ENCODE measurements at places on chromosomes 3 and 15.

DNA sequence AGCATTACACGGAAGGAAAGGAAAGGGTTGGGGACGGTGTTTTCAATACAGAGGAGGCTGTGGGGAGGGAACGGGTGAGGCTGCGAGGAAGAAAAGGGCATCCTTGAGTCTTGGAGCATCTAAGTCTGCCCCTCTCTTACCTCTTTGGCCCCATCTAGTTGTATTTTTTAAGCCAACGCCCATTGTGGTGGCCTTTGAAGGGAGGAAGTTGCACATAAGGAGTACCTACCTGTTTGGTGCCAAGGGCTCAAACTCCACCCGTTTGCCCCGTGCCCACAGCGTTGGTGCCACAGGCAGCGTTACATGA lies 146.1 kb upstream of the UMPS start:
- H3K36me3 ChIP-seq = no peaks in the 10 kb centered on the region

GRCh38 chr3:168807448-168807847 lies 711.7 kb upstream of the GOLIM4 start:
- no peak overlapping the region for H3K4me3 ChIP-seq
- no peak overlapping the region for H3K27ac ChIP-seq
- DNase-seq = no peak

GRCh38 chr3:18648159-18648558 lies 223.0 kb upstream of the SATB1 start:
- no peaks in the 10 kb centered on the region for H3K4me1 ChIP-seq
- H3K36me3 ChIP-seq = no peaks in the 10 kb centered on the region
- no peak overlapping the region for H3K4me3 ChIP-seq
- H3K27me3 ChIP-seq = no peaks in the 10 kb centered on the region
- H3K27ac ChIP-seq = no peak overlapping the region

GRCh38 chr3:33883538-33883950 lies 85.1 kb downstream of the PDCD6IP start:
- no peak for DNase-seq
- no peaks in the 10 kb centered on the region for H3K4me1 ChIP-seq
- H3K4me3 ChIP-seq = peak overlapping the region; percentile 4
- no peaks in the 10 kb centered on the region for H3K36me3 ChIP-seq
- H3K27ac ChIP-seq = no peak overlapping the region

GRCh38 chr3:52986049-52986448 lies 59.8 kb downstream of the SFMBT1 start:
- H3K27ac ChIP-seq = no peak overlapping the region
- no peaks in the 10 kb centered on the region for H3K36me3 ChIP-seq
- H3K4me3 ChIP-seq = no peak overlapping the region

- H3K27ac ChIP-seq = no peak overlapping the region
- H3K36me3 ChIP-seq = no peaks in the 10 kb centered on the region
- H3K4me1 ChIP-seq = no peaks in the 10 kb centered on the region
- no peak overlapping the region for H3K4me3 ChIP-seq
- no peaks in the 10 kb centered on the region for H3K27me3 ChIP-seq
- DNase-seq = no peak
Observed at GRCh38 chr3:27165321-27165721, 203.9 kb downstream of the NEK10 start.

DNA sequence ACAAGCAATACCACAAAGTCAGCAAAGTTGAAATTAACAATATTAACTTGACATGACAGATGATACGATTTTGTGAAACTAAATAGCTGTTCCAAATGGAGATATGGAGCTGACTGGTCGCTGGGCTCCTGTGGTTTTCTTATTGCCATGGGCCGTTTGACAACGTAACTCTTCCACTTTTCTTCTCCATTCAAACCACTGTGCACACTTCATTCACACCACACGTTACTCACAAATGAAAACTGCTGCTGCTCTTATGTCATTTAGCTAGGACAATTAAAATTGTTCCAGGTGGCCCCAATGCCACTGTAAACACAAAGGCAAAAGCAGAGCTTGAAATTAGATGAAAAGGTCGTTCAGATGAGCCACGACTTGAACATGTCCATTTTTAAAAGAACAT lies 94.0 kb upstream of the VGLL4 start:
- no peak overlapping the region for H3K4me3 ChIP-seq
- H3K27ac ChIP-seq = no peak overlapping the region
- H3K4me1 ChIP-seq = no peaks in the 10 kb centered on the region

DNA sequence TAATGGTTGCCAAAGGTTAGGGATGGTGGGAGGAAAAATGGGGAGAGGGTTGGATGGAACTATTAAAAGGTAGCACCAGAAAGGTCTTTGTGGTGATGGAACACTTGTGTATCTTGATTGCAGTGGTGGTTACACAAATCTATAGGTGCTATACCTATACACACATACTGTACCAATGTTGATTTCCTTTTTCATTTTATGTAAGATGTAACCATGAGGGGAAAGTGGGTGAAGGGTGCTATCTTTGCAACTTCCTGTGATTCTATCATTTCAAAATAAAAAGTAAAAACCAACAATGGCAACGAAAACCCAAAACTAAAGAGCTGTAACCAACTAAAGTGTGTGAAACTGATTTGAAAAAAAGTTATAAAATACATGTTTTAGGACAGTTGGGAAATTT lies 761 bp upstream of the ZNF35 start:
- no peak overlapping the region for H3K4me3 ChIP-seq
- no peak for DNase-seq
- H3K4me1 ChIP-seq = peaks cover 13% of the 10 kb centered on the region
- peaks cover 24% of the 10 kb centered on the region for H3K36me3 ChIP-seq
- H3K27ac ChIP-seq = no peak overlapping the region

DNA sequence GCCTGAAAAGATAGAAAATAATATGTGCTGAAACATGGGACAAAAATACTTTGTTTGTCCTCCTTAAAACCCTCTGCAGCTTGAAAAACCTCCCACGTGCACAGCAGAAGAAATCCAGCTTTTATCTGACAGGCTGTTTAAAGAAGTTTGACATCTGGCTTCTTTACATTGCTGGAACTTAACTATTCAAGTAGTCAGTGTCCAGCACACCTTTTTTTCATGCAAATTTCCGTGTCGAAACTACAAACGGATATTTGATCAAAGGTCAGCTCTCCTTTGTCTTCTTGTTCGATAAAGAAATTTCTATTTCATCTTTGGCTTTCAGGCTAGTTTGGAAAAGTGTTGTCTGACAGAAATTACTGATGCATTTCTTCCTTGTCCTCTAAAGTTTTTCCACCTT lies 66.8 kb upstream of the KBTBD8 start:
- no peak overlapping the region for H3K27ac ChIP-seq
- H3K4me1 ChIP-seq = no peaks in the 10 kb centered on the region
- H3K4me3 ChIP-seq = no peak overlapping the region
- no peaks in the 10 kb centered on the region for H3K36me3 ChIP-seq

DNA sequence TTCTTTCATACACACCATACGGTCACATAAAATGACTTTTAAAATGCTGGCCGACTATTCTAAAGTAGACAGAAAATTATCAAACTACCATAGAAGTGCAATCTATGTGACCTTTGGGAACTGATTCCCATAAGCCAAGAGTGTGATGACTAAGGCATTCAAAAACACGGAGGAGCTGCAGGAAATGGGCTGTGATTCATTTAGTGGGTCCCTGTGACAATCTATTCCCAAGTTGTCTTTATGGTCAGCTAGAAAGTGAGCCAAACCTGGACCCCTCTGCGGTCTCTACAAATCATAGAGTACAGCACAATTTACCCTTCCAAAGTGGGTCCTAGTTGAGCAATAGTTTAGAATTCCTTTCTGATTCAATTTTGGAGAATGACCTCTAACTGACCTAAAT lies 251.5 kb upstream of the CBLB start:
- H3K27me3 ChIP-seq = peaks cover 4% of the 10 kb centered on the region
- DNase-seq = no peak

DNA sequence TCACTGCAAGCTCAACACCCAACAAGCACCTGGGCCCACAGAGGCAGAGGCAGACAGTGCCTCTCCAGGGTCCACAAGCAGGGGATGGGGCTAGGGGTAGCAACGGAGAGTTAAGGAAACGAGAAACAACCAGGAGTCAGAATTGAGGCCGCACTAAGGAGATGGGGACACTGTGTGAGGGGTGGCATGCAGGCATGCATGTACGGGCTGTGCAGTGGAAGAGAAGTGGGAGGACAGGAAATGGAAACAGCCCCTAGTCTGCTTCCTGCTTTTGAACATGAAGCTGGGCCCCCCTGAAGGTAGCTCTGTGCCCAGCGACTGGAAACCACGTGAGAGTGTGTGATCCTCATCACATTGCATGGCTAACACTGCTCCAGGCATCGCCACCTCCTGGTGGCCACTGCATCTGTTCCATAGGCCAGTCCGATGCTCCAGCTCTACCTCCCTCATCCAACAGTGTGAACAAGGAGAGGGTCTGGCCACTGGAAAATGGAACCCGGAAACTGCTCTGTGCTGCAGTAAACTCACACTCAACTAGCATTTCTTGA lies 44.0 kb downstream of the XXYLT1 start:
- H3K27me3 ChIP-seq = no peaks in the 10 kb centered on the region
- H3K4me1 ChIP-seq = no peaks in the 10 kb centered on the region
- H3K4me3 ChIP-seq = no peak overlapping the region
- no peaks in the 10 kb centered on the region for H3K36me3 ChIP-seq

GRCh38 chr3:143885780-143886427 lies 37.6 kb upstream of the SLC9A9 start:
- no peak overlapping the region for H3K4me3 ChIP-seq
- no peak for DNase-seq
- no peaks in the 10 kb centered on the region for H3K4me1 ChIP-seq

GRCh38 chr15:42158941-42159340 lies 2.5 kb upstream of the PLA2G4F start:
- H3K27ac ChIP-seq = no peak overlapping the region
- H3K4me1 ChIP-seq = no peaks in the 10 kb centered on the region
- peaks cover 16% of the 10 kb centered on the region for H3K36me3 ChIP-seq
- H3K4me3 ChIP-seq = no peak overlapping the region
- DNase-seq = no peak
- H3K27me3 ChIP-seq = no peaks in the 10 kb centered on the region

DNA sequence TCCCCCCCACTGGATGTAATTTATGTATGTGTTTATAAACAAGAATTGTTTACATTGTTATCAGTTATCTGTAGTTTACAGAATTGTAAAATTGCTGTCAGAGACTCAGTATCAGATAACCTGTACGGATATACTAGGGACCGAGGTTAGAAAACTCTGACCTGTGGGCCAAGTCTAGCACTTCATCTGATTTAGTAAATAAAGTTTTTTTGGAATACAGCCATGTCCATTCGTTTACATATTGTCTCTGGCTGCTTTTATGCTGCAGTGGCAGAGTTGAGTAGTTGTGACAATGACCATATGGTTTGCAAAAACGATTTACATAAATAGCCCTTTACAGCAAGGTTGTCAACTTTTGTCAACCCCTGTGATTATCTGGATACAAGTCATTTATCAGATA lies 52.6 kb downstream of the LRRC28 start:
- H3K27me3 ChIP-seq = no peaks in the 10 kb centered on the region
- no peaks in the 10 kb centered on the region for H3K36me3 ChIP-seq
- peaks cover 3% of the 10 kb centered on the region for H3K4me1 ChIP-seq
- DNase-seq = no peak
- no peak overlapping the region for H3K4me3 ChIP-seq
- H3K27ac ChIP-seq = no peak overlapping the region

DNA sequence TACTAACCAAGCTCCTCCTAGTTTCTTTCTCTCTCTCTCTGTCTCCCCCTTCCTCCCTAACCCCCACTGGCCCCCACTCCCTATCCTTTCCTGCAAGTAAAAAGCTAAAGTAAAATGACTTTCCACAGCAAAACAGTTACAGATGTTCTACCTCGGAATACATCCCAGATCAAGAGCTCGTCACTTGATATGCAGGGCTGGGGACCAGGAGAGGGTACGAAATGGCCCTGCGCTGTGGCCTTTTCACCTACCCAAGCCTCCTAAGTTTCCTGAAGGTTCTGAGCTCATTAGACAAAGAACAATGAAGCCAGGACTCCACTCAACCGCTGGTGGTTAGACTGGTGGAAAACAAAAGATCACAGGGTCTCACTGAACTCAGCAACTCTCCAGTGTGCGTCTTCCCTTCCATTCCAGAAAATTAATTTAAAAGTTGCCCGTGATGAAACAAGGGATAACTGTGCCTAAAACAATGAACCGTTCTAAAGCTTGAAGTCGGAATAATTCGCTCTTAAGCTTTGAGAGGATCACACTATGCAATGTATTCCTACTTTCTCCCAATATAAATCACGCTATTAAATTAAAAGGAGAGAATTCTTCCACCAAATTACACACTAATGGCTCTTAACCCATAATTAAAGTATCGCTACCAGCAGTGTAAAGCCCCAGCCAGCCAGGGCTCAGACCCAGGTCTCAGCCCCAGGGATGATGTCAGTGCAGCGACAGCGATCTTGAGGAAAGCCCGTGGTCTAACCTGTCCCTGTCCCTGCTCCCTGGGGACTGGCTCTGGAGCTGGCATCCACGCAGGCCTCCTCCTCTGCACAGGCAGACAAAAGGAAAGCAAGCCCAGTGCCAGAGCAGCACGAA lies 5.0 kb downstream of the VGLL4 start:
- H3K4me3 ChIP-seq = no peak overlapping the region
- no peaks in the 10 kb centered on the region for H3K27me3 ChIP-seq
- no peaks in the 10 kb centered on the region for H3K36me3 ChIP-seq
- no peaks in the 10 kb centered on the region for H3K4me1 ChIP-seq

DNA sequence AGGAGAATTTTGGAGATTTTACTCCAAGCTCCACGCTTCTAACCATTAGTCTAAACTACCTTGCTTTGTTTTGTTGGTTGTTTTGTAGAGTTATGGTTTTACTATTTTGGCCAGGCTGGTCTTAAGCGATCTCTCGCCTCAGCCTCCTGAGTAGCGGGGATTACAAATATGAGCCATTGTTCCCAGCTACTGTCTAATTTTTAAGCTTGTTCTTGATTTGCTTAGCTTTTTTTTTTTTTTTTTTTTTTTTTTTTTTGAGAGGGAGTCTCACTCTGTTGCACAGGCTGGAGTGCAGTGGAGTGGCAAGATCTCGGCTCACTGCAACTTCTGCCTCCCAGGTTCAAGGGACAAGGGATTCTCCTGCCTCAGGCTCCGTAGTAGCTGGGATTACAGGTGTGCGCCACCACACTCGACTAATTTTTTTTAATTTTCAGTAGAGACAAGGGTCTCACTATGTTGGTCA lies 28.5 kb downstream of the EFCAB12 start:
- H3K36me3 ChIP-seq = peaks cover 2% of the 10 kb centered on the region
- H3K27me3 ChIP-seq = no peaks in the 10 kb centered on the region
- H3K27ac ChIP-seq = peak overlapping the region; percentile 81
- H3K4me3 ChIP-seq = peak overlapping the region; percentile 51
- H3K4me1 ChIP-seq = peaks cover 5% of the 10 kb centered on the region

- H3K27me3 ChIP-seq = no peaks in the 10 kb centered on the region
- H3K4me1 ChIP-seq = peaks cover 5% of the 10 kb centered on the region
- no peak overlapping the region for H3K27ac ChIP-seq
- DNase-seq = no peak
- H3K4me3 ChIP-seq = no peak overlapping the region
Observed at GRCh38 chr3:72191209-72191960, 406.4 kb upstream of the PROK2 start.

DNA sequence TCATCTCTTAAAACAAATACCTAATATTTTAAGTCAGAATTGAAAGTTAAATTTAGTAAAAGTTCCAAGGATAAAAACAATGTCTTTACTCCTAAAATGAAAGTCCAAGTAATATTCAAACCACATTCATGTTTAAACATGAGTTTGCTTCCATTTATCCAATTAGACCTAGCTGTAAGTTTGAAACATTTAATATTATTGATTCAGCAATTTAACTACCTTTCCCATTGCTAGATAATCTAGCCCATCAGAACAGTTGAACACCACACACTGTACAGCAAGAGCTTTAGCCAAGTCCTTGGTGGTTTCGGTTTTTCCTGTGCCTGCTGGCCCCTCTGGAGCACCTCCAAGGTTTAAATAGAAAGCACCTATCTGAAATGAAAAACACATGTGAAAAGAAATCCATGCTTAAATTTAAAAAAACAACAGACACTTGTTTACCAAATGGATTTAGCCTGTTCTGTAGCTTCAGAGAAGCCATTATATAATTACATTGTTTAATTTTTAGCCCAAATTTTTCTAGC lies 97.8 kb downstream of the DNAH12 start:
- no peak for DNase-seq
- no peak overlapping the region for H3K27ac ChIP-seq
- no peak overlapping the region for H3K4me3 ChIP-seq
- H3K36me3 ChIP-seq = no peaks in the 10 kb centered on the region
- H3K4me1 ChIP-seq = no peaks in the 10 kb centered on the region

Measured in liver (tissue), 10 donors.